ENCODE measurements at places on chromosomes 16 and 17.

- DNase-seq: no peak
Observed at GRCh38 chr17:70564006-70564620, 394.8 kb downstream of the KCNJ2 start.

GRCh38 chr17:48543107-48543853 lies 1.6 kb downstream of the HOXB2 start:
- DNase-seq: peak; percentile 68

- no peak for DNase-seq
Observed at GRCh38 chr16:5349670-5350517, 252.3 kb upstream of the EEF2KMT start.

- no peak for DNase-seq
Observed at GRCh38 chr16:4360538-4361021, 9.5 kb upstream of the PAM16 start.

GRCh38 chr16:75109732-75110243 lies 6.8 kb downstream of the LDHD start:
- peak; percentile 77 for DNase-seq

DNA sequence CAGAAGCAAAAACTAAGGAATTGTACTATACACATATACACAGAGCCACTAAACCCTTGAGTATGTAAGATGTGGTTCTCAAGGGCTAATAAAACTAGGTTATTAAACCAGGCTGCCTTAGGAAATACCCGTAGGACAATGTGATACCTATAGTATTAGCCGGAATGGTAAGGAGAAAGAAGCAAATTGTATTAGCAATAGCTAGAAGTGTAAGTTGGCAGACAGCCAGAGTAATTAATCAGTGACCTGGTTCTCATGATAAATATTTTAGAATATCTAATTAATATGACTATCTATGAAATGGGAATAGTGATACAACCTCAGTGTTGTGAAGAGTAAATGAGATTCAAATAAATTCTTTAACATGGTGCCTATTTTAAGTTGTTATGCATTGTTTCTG lies 18.6 kb downstream of the GDPD1 start:
- DNase-seq: no peak

DNA sequence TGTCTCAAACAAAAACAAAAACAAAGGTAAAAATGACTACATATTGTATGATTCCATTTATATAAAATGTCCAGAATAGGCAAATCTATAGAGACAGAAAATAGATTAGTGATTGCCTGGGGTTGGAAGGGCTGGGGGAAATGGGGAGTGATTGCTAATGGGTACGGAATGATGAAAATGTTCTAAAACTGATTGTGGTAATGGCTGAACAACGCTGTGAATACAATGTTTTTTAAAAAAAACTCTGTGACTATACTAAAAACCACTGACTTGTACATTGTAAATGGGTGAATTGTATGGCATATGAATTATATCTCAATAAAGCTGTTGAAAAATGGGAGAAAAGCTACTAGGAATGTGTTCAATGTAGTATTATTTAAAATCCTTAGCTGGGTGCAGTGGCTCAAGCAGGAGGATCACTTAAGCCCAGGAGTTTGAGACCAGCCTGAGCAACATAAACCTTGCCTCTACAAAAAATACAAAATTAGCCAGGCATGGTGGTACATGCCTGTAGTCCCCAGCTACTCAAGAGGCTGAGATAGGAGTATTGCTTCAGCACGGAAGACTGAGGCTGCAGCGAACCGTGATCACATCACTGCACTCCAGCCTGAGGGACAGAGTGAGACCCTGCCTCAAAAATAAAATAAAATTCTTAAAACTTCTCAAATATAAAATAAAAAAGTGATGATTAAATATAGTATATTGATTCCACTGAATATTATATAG lies 47.9 kb downstream of the TOM1L2 start:
- no peak for DNase-seq

- no peak for DNase-seq
Observed at GRCh38 chr16:77663711-77664110, 58.6 kb upstream of the NUDT7 start.

GRCh38 chr16:1746693-1747195 lies 24.6 kb downstream of the NME3 start:
- DNase-seq: no peak

GRCh38 chr17:1515640-1516387 lies 598 bp downstream of the INPP5K start:
- peak; percentile 83 for DNase-seq

GRCh38 chr17:7404737-7405349 lies 946 bp upstream of the TMEM256 start:
- peak; percentile 79 for DNase-seq

GRCh38 chr17:66595893-66596292 lies 239.0 kb upstream of the CACNG5 start:
- no peak for DNase-seq

DNA sequence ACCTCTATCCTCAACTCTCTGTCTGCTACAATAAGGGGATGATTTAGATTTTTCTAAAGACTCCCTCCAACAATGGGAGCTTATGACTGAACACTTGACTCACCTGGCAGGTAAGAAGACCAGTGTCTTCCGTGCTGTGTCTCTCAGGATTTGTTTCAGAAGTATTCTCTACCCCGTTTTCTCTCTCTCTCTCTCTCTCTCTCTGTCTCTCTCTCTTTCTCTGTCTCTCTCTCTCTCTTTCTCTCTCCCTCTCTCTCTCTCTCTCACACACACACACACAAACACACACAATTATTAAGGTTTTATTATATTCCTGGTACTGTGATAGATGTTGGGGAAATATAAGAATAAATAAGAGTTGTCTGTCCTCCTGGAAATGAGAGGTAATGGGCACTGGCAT lies 263.9 kb downstream of the TOX3 start:
- DNase-seq: no peak

DNA sequence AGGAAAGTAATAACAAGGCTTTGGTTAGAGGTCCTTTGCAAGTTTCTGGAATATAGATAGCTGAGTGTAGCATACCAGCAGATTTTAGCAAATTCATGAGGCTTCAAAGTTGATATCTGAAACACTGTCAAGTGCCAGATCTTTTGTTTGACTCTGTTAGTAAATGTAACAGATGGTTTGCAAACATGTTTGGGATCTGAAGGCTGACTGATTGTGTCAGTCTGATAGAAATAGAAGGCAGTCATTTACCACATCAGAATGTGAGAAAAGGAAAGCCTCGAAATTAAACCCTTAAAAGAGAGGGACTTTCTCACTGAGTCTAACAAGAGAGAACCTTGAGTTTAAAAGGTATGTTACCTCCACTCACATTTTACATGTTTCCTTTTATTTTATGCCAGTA lies 371.5 kb downstream of the KIF2B start:
- no peak for DNase-seq

DNA sequence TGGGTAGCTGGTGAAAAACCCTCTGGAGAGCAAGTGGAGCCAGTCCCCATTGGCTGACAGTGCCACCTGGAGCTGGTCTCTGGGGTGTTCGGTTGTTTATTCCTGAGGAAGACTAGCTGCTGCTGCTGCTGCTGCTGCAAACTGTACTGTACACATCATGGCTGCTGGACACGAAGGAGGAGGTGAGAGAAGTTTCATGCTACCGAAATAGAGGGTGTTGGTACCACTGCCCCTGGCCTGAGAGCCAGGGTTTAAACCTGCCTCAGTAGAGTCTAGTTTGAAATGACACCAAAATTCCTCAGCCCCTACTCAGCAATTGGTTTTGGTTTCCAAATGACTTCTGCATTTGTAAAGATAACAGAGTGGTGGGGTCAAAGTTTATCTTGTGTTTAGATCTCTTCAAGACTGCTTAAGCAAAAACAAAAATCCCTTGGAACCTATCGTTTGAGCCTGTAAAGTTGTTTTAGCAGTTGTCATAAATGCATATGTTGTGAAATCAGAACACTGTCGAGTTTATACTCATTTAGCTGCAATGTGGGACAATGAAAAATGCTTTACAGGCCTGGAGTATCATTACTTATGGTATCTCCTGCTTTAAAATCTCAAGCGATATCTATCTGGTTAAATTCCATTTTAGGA lies 40.8 kb downstream of the CYB5B start:
- no peak for DNase-seq

DNA sequence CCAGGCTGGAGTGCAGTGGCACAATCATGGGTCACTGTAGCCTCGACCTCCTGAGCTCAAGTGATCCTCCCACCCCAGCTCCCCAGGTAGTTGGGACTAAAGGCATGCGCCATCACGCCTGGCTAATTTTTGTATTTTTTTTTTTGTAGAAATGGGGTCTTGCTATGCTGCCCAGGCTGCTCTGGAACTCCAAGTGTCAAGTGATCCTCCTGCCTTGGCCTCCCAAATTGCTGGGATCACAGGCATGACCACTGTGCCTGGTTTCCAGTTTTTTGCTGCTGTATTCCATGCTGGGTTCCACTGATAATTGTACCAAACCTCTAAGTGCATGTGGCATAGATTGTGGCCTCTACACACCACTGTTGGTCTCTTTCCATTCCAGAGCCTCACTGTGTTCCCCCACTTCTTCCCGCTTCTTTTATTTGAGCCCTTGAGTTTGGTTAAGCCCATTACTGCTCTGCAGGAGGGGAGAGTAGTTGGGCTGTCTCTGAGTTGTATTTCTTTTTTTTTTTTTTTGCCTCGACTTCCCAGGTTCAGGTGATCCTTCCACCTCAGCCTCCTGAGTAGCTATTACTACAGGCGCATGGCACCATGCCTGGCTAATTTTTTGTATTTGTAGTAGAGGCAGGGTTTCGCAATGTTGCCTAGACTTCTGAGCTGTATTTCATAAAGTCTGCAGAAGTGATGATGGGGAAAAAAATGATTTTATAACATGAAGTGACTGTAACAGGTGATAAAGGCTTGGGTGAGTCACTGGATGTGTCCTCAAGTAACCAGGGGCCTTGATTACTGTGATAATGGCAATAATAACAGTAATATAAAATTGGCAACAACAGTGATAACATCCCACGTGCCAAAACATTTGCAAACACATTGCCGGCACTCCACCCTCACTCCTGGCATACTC lies 30.0 kb downstream of the EEF2K start:
- no peak for DNase-seq

DNA sequence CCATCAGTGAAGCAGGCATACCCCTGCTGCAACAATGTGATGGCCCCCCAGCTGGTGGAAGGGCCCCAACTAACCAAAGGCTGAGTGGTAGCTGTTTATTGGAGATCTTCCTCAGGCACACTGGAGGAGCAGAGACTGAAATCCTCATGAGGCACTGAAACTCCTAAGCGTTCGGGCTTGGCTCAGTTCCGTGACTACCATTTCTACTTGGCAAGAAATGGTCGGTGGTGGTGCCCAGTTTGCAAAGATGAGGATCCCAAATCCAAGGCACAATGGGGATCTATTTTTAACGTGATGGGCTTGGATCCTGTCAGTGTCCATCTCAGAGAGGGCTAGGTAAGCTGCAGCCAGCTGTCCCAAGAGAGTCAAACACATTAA lies 82.8 kb downstream of the TNFRSF13B start:
- DNase-seq: no peak

- no peak for DNase-seq
Observed at GRCh38 chr17:40374821-40375498, 10.4 kb upstream of the GJD3 start.

DNA sequence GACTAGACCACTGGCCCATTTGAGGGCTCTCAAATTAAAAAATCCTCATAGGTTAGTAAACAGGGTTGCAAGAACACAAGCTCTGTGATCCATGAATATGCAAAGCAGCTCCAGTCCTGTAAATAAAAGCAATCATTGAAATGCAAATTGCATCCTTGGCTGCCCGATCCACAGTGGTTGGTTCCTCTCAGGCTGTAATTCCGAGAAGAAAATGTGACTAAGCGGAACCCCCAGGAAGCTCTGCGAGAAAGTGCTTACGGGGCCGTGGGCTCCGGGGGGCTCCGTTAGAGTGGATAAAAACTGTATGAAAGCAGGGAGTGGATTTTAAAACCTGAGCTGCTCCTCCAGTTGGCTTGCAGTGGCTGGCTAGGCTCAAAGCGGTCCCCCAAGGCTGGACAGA lies 2.5 kb downstream of the GPRC5B start:
- no peak for DNase-seq

DNA sequence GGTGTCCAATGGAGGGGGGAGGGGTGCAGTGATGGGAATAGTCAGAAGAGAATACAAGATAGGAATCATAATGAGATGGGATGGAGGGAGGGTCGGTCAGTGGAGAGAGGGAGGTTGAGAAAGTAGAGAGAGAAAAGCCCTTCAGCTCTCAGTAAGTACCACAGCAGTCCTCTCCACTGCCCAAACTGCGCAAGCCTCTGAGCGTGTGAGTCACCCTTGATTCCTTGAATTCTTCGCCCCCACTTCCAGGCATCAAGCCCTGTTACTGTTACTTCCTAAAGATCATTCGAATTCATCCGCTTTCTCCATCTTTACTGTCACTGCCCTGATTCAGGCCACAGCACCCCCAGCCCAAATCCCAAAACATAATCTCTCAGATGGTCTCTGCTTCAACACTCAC lies 2.5 kb downstream of the GUCY2D start:
- no peak for DNase-seq

DNA sequence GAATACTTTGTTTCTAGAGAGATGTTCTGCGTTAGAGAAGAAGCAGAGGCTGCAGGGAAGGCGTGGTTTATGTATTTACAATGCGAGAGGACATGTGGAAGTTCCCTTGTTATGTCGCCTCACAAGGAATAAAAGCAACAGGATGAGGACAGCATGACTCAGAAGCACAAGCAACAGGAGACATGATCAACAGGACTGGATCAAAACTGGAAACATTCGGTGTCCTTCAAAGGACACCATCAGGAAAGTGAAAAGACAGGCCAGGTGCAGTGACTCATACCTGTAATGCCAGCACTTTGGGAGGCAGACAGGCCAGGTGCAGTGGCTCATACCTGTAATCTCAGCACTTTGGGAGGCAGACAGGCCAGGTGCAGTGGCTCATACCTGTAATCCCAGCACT lies 52.6 kb downstream of the CCDC57 start:
- no peak for DNase-seq

DNA sequence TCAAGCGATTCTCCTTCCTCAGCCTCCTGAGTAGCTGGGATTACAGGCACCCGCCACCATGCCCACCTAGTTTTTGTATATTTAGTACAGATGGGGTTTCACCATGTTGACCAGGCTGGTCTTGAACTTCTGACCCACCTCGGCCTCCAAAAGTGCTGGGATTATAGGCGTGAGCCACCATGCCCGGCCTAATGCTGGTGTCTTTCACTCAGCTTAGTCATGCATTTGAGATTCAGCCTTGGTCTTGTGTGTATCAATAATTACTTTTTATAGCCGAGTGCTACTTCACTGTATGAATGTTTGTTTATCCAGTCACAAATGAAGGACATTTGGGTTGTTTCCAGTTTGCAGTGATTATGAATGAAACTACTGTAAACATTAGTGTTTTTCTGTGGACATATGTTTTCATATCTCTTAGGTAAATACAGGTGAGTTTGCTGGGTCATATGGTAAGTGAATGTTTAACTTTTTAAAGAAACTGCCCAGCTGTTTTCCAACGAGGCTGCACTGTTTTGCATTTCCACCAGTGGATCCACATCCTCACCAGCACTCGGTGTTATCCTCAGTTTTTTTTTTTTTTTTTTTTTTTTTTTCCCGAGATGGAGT lies 11.0 kb upstream of the PLCG2 start:
- DNase-seq: no peak

DNA sequence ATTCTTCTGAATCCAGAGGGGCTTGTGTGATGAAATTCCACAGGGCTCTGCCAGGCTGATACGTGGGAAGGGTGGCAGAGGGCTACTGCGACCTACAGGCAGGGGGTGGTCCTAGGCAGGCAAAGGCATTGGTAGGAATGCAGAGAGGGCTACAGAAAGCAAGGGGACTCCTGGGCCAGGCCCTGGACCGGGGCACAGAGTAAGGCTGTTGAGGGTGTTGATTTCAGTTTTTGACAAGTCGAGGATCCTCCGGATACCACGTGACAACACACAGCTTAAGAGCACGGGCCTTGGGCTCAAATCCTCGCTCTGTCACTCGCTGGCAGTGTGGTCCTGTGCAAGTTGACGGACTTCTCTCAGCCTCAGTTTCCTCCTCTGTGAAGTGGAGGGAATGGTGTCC lies 19.1 kb upstream of the DOC2B start:
- DNase-seq: no peak

Measured in femur (tissue), 1 donor.